ENCODE measurements at places on chromosomes 6 and 20. TPM values are rescaled to one million over a fixed set of nuclear protein-coding genes. Genes with fewer than 3 reads are reported as not detected.

GRCh38 chr20:34042262-34042661, 48.6 kb downstream of the RALY start:
- no peak for DNase-seq

- DNase-seq = no peak
Measured at GRCh38 chr6:39044181-39044580, 4.4 kb upstream of the GLP1R start.

DNA sequence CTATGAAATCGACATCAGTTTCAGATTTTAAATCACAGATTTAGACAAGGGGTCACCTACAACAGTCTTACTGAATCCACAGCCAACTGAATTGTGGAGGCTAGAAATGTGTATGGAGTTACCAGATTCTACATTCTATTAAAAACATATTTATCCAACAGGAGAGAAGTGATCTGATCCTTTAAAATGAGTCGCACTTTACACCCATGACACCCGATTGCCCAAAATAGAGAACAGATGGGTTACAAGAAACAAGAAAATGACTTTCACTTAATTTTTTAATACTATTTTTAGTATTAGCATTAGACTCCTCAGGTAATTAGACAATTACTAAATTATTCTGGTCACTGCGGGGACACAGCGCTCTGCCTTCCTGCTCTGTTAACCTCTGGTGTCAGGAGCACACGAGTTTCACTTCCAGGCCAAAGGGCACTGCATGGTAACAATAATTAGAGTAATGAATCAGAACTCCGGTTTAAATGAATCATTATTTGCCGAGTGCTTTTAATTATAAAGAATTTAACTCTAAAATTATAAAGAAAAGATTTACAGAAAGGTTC, 108.6 kb downstream of the ATP9A start:
- DNase-seq = no peak

DNA sequence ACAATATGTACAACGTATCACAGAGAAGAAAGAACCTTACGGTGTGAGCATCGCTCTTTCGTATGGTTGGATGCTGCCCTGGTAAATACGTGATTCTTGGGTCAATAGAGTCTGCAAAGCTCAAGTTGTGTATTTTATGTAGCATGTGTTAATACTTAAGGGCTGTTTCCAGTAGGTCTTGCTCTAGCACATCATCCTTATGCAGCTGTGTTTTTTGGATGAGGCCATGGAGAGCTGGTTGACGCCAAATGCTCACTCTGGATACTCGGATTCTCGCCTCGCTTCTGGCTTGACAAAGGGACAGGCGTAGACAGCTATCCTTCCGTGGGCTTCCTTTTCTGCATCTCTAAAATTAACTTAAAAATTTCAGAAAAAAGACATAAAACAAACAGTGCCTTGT, 38.9 kb downstream of the SNRNP48 start:
- DNase-seq = no peak

DNA sequence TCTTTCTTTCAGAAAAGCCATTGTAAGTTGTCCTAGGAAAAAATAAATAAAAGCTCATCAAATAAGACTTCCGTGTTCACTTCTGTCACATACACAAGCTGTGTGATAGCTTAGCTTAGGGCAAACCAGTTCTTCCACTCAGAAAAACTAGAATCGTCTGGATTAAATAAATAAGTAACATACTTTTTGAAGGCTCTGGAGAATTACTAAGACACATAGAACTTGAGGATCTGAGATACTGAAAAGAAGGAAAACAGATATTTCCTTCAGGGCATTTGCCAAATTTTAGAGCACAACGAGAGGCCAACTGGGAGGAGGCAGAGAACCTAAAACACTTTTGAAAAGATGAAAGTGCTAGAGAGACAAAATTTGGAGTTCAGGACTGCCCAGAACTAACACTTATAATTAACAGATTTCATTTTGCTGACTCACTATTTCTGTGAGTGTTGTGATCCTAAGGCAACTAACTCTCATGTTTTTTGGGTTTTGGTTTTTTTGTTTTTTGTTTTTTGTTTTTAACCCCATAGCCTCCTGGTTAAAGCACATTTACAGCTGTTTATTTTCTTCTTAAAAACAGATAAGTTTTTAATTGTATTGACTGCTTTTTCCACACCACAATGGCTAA, 38.7 kb upstream of the THEMIS start:
- DNase-seq = no peak

GRCh38 chr20:4886771-4887527, 114.4 kb downstream of the SLC23A2 start:
- DNase-seq = no peak

DNA sequence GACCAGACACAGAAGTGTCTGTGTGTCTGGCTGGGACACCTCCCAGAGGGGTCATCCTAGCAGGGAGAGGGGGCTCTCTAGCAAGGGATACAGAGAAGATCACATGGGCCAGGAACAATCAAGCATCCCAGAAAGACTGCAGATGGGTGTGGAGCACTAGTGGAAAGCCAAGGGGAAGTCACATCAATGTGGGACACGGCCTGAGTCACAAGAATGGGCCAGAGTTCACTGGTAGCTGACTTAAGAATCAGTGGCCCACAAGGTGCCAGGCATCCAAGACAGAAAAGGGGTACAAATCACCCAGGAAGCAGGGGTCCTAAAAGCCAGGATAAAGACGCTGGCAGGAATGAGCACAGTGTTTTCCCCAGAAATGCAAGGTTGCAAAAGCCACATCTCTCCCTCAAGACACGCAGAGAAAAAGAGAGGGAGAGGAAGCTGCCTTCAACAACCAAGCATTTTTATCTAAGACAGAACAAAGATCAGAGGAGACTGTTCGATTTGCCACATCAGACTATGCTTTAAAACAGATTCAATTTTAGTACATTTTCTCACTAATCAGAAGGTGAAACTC, 113.6 kb upstream of the DST start:
- no peak for DNase-seq

DNA sequence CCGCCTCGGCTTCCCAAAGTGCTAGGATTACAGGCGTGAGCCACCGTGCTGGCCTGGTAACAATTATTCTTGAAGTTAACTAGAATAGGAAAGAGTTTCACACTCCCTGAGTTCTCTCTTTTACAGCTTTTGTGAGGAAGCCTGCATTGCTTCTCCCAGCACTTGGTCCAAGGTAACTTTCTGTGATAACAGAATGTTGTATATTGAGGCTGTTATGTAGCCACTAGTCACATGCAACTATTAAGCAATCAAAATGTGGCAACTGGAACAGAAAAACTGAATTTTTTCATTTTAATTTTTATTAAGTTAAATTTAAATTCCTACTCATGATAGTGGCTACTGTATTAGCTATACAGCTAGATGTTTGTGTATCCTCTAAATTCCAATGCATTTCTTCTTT, 2.5 kb downstream of the TRIM38 start:
- DNase-seq = no peak

- no peak for DNase-seq
Measured at GRCh38 chr20:60372275-60372674, 414.1 kb downstream of the CDH26 start.

GRCh38 chr6:149563203-149563927, 2.8 kb upstream of the GINM1 start:
- no peak for DNase-seq

Gene BMP7
- total RNA-seq = not detected

Gene OXT
- 0.89 TPM for total RNA-seq
